ENCODE measurements at places on chromosomes 1 and 21.

- DNase-seq: no peak
These were observed 58.1 kb downstream of the PTP4A2 start for GRCh38 chr1:31879981-31880608.

GRCh38 chr1:30684881-30685795, 38.2 kb downstream of the MATN1 start:
- no peak for DNase-seq

- no peak for DNase-seq
These were observed 95.0 kb upstream of the C1orf105 start for GRCh38 chr1:172325531-172325930.

- DNase-seq: no peak
These were observed 20.3 kb downstream of the EPB41 start for GRCh38 chr1:28934676-28935075.

DNA sequence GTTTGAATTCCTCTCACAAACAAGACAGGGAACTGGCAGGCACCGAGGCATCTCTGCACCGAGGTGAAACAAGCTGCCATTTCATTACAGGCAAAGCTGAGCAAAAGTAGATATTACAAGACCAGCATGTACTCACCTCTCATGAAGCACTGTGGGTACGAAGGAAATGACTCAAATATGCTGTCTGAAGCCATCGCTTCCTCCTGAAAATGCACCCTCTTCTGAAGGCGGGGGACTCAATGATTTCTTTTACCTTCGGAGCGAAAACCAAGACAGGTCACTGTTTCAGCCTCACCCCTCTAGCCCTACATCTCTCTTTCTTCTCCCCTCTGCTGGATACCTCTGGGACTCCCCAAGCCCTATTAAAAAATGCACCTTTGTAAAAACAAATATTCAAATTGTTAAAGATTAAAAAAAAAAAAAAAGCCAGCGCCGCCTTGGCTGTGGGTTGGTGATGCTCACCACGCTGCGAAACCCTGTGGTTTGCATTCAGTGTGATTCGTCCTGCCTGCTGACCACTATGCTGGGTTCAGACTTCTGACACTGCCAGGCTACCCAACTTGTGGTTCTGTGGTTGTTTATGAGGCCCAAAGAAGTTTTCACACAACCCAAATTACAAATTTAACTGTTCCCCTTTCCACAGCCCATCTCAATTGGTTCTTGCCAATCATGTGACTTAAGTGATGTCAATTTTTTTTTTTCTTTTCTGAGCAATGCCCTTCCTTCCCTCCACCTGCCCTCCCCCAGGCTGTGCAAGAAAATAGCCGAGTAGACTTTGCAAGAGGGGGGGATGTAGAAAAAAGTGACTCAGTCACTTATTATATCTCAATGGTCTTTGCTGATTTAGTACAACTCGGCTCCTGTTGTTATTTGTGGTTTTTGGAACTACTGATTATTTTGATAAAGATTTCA, at the start of gene RUNX1:
Gene RUNX1 (minus strand): TSS at position 597 of the 912 bp plus-strand sequence.
- DNase-seq: peak; percentile 44

DNA sequence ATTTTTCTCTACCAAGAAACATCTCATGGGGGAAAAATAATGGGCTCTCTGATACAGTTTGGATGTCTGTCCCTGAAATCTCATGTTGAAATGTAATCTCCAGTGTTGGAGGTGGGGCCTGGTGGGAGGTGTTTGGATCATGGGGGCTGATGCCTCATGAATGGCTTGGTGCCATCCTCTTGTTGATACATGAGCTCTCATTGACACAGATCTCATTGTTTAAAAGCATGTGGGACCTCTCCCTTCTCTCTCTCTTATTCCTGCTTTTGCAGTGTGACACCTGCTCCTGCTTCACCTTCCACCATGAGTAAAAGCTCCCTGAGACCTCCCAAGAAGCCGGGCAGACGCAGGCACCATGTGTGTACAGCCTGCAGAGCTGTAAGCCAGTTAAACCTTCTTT, 332.5 kb upstream of the NRIP1 start:
- DNase-seq: no peak

- DNase-seq: no peak
These were observed 83.4 kb downstream of the LRRN2 start for GRCh38 chr1:204602111-204602579.

DNA sequence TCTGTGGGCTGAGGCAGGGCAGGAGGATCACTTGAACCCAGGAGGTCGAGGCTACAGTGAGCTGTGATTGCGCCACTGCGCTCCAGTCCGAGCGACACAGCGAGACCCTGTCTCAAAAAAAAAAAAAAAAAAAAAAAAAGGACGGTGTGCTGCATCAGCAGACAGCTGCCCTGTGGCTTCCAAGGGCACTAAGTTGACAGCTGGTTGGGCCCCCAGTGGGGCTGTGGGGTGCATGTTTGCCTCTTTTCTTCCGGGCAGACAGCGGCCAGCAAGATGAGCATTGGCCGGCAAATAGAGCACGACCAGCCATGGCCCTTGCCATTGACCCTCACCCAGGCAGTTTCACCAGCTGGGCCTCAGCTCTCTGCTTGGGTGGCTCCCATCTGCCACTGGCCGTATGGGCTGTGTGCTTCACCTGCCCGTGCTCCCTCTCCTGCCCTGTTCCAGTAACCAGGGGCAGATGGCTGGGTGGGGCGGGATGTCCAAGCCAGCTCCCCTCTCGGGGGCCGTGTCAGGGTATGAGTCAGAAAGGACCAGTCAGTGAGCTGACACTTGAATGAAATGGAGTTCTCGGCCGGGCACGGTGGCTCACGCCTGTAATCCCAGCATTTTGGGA, 12.3 kb upstream of the SLC25A34 start:
- no peak for DNase-seq

DNA sequence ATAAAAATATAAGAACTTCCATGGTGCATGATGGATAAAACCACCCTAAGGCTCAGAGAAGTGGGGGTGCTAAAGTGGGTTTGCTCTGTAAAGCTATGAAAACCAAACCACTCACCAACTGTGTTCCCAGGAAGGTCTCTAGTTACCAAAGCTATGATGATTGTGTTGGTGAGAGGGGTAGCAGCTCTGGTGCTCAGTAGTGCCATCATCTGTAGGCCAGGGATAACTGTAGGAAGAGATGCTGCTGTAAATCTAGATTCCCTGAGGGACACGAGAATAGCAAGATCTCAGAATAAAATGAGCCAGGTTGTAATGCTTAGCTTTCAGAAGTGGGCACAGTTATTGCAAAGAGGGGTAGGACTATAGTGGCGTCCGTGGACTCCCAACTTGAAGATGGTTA, 124.5 kb downstream of the GREM2 start:
- no peak for DNase-seq

GRCh38 chr1:53878492-53879105, 11.0 kb downstream of the YIPF1 start:
- no peak for DNase-seq

DNA sequence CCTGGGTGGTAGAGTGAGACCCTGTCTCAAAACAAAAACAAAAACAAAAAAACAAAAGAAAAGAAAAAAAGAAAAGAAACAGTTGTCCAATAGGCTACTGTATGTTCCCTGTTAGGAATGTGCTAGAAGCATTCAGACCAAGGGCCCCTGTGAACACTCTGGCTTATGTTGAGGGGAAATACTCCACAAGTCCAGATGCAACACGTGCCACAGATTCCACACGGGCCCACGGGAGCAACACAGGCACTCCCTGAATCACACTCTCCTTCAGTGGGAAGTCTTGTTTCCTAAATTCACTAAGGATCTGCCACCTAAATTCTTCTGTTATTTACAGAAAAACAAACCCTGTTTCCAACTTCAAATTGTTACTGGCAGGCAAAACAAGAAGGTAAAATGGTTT, 291.1 kb downstream of the PCP4 start:
- DNase-seq: no peak

DNA sequence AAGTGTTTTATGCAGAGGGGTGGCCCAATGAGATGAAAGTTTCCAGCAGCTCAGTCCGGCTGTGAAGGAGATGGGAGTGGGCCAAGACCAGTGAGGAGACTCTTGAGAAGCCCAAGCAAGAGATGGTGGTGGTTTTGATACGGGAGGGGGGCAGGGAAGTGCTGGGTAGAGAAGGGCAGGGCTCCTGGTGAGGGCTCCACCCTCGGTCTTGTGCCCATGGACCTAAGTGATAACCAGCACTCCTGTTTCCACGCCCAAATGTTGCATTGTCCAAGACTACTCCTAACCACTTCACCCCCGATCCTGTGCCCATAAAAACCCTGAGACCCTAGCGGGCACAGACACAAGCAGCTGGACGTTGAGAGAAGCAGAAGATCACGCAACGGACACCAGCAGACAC, 140.9 kb downstream of the MIS18A start:
- DNase-seq: no peak

GRCh38 chr1:186792870-186793581, 35.7 kb upstream of the PLA2G4A start:
- no peak for DNase-seq

- DNase-seq: no peak
These were observed 5.5 kb downstream of the KLHDC7A start for GRCh38 chr1:18486195-18486594.

GRCh38 chr1:213719462-213719861, 268.3 kb upstream of the PROX1 start:
- no peak for DNase-seq

DNA sequence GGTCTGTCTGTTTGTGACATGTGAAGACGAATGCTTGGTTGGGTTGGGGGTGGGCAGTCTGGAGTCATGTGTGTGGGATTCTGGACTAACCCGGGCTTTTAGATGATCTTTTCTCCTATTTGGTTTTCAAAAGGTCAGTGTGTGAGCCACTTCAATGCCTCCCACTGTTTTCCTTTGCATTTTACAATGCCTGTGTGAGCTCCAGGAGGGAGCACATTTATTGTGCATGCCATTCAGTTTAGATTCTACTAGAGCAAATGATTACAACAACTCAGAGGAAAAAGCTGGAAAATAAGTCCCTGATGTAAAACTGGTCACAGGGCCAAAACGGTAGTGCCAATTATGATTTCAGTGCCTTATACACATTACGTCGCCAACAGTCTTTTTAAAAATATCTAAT, 90.9 kb downstream of the LYPLAL1 start:
- DNase-seq: no peak

GRCh38 chr1:21106709-21107108, 70.0 kb downstream of the EIF4G3 start:
- no peak for DNase-seq

- no peak for DNase-seq
These were observed 17.9 kb upstream of the ATP6V1G3 start for GRCh38 chr1:198558402-198558801.

GRCh38 chr1:34331020-34331926, 154.6 kb downstream of the C1orf94 start:
- DNase-seq: no peak

- DNase-seq: no peak
These were observed 923.2 kb downstream of the LTN1 start for GRCh38 chr21:28069450-28069923.

- no peak for DNase-seq
These were observed 77.2 kb downstream of the NUF2 start for GRCh38 chr1:163399001-163399400.

DNA sequence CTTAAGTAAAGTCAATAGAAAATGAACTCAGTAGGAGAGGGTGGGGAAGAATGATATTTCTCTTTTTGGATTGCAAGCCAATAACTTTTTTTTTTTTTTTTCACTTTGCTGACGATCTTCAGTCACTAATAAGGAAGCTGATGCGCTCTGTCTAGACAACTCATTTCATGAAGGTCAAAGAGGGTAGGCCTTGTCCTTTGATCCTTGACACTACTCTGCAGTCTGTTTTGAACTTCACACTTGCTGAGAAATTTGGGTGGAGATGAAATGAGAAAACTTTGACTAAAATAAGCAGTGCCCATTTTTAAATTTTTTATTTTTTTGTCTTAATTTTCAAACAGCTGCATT, 20.9 kb upstream of the PLXNA2 start:
- DNase-seq: no peak

GRCh38 chr1:163291461-163291860, 30.3 kb upstream of the NUF2 start:
- DNase-seq: no peak

- no peak for DNase-seq
These were observed 54.6 kb downstream of the STXBP3 start for GRCh38 chr1:108801101-108801500.

- DNase-seq: no peak
These were observed 173.8 kb downstream of the RASAL2 start for GRCh38 chr1:178267646-178268094.

GRCh38 chr1:8633741-8634501, 183.5 kb downstream of the RERE start:
- DNase-seq: no peak

DNA sequence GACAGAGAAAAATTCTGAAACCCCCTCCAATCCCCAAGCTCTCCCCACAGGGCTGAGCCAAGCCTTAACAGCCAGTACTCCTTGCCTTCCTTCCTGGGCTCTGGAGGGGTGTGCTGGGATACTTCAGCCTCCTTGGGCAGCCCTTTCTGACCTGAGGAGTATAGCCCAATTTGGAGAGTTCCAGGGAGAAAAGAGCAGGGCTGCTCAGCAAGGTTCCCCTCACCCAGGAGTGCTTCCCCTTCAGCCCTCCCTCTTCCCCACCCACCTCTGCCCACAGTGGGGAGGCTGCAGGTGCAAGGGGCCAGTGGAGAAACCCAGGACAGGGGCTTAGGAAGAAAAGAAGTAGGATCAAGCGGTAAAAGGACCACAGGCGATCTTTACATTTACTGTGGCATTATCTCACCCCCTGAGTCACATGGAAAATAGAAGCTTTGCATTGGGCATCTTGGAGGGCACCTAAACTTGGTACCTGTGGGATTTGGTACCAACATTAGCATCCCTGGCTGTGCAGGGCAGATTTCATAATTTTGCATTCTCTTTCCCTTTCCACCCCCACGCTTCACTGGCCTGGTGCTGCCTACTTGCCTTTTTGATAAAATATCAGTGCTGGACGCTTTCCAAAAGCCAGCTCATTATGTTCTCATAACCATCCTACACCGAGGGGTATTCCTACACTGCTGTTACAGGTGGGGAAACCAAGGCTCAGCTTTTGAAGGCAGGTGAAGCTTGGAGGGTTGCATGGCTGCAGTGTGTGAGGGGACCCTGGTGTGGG, 2.8 kb upstream of the ADORA1 start:
- no peak for DNase-seq

DNA sequence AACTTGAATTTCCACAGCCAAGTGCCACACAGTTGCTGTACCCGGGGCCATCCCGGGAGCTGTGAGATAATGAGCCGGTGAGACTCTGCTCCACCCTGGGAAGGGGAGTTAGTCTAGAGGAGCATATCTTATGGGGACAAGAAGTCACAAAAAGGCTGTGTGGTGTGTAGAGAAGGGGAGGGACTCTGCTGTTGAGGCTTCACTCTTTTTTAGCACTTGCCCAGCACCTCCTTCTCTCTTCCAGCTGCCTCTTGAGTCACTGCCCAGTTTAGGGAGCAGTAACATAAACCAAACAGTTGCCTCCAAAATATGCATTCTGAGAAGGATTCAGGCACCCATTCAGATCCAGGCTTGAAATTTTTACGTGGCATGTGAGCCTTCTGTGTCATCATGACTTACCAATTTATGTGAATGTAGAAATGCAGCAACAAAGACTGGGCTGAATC, 744 bp upstream of the WDR26 start:
- DNase-seq: no peak

DNA sequence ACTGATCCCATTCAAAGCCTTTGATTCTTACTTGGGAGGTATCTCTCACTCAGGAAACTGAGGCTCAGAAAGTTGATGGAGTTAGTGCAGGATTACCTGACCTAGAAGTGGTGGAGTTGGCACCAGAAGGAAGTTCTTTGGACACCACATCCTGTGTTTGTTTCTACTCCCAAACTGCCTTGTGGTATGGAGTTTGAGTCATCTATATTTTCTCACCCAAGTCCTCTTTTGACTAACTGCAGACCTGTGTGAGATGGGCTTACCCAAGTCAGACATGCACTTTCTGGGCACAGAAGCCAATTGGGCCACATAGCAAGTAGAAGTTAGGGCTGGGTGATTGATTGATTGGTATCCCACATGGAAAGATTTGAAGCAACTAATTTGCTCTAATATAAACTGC, 36.1 kb downstream of the FGGY start:
- DNase-seq: no peak
